ENCODE measurements at places on chromosomes 11 and 22.

DNA sequence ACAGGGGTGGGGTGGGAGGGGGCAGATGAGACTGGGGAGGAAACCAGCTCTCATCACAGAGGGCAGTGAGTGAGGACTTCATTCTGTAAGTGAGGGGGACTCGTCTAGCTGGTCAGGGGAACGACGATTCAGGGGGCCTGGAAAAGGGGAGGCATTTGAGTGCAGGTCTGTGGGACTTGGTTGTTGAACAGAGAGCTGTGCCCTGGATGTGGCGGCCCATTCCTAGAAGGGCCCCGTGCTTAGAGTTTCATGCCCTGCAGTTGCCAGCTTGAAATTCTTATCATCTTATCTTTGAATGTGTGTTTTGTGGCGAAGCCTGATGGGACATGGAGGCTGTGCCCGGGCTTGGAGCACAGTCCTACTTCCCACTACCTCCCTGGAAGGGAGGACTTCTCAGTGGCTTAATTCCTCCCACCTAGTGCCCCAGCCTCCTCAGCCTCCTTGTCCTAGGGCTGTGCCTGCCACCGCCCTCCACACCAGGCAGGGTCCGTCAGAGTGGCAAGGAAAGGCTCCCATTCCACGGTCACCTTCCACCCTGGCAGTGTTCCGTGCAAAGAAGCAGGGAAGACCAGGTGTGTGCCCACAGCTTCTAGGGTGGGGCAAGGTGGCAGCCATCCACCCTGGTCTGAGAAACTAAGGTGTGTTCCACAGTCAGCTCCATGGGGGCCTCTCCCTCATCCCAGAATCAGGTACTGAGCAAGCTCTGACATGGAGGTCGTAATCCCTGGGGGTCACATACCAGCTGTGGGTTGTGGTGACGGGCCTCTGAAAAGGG, 59.7 kb upstream of the LMO1 start:
- DNase-seq, result no peak

- no peak for DNase-seq
These were observed 124.4 kb downstream of the CTTN start for GRCh38 chr11:70522593-70523311.

- no peak for DNase-seq
These were observed 35.7 kb downstream of the CSTF3 start for GRCh38 chr11:33125611-33126010.

GRCh38 chr11:78573271-78573670, 1.4 kb downstream of the NARS2 start:
- no peak for DNase-seq

DNA sequence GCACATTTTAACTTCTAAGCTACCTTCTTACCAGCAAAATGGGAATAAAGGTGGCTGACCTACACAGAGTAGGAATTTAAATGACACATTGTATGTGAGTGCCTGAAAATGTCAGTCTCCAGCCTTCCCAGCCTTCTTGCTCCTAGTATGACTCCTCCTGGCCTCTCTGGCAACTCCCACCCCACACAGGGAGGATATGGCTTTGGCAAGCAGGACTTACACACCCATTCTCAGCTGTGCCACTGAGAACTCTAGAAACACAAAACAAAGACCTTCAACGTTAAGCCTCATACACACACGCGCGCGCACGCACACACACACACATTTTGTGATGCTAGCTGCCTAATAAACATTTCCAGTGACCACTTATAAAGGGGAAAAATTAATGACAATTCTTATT, 65.8 kb downstream of the PACSIN2 start:
- no peak for DNase-seq
